C1 segment of cervical spinal cord (tissue), 14 donors: ENCODE measurements at places on chromosomes 3 and 15.

DNA sequence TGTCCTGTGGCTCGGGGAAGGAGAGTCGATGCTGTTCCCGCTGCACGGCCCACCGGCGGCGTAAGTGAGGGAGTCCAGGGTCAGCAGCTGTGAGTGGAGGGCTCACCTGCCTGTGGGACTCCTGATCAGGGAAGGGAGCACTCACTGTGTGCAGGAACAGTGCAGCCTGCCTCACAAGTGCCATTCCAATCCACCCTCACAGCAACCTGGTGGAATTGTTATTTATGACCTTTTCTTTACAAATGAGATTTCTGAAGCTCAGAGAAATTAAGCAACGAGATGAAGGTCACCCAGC is 9.0 kb downstream of the CHRD start:
- no peak for DNase-seq

- DNase-seq, result no peak
Measured at GRCh38 chr15:71921191-71921590, 110.8 kb downstream of the NR2E3 start.

DNA sequence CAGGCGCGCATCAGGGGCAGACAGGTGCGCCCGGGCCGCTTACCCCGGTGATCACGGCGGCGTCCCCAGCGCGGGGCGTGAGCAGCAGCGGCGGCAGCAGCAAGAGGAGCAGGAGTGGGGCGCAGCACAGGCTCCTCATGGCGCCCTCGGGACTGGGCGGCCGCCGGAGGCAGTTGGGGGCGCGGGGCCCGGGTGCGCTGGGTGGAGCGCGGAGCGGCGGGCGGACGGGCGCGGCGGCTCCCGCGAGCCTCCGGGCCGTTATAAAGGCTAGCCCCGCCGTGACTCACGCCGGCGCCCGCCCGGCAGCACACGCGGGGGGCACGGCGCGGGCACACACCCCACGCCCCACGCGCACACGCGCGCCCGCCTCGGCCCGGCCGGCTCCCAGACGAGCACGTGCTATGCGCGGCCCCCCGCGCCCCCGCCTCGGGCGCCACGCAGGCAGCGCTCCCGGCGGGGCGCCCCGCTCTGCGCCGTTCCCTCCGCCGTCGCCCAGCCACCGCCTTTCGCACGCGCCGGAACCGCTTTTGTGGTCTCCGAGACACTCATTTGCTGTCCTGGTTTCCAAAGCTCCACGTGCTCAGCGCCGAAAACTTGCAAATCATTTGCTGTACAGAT is at the start of gene PROK2:
Gene PROK2 (minus strand): TSS at position 235 of the 618 bp plus-strand sequence. CDS start 96 bp downstream, at position 139.
- DNase-seq, result no peak

DNA sequence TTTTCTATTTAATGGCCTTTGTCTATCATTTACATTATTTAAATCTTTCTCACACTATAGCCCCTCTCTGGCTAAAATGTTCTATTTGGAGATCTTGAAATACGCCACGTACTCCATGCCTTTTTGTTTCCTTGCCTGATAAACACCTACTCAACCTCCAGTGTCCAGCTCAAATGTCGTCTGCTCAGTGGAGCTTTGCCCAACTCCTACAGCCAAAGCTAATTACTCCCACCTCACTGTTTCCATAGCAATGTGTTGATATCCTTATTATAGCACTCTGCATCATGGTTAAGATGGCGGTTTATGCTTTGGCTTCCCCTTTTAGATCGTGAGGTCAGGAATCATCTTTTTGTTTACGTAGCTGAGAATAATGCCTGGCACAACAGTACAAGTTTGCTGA is 55.9 kb downstream of the NGLY1 start:
- no peak for DNase-seq

DNA sequence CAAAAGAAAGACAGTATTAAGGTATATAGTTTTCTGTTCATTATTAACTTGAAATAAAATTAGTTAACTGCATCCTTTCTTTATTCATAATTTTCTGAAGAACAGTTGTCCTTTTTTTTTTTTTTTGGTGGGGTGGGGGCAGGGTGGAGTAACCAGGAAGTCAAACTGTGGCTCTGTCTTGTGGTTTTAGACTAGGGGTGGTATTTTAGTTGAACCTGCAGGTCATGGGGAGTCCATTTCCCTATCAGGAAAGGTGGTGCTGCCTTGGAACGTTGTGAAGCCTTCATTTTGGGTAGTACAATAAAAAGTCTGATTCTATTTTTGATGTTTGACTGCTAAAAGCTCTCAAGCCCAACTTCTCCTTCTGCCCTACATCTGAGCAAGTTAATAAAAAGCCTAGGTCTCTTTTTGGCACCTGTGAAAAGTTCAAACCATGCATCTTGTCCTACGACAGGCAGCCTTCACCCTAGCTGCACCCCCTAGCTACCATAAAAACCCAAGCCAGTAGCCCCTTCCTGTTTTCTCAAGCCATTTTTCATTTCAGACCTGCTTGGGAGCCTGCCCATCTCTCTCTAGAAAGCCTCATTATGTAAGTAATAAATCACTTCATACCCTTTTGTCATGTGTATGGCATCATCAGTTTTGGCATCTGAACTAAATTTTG is 31.2 kb upstream of the RIOX2 start:
- DNase-seq, result no peak

DNA sequence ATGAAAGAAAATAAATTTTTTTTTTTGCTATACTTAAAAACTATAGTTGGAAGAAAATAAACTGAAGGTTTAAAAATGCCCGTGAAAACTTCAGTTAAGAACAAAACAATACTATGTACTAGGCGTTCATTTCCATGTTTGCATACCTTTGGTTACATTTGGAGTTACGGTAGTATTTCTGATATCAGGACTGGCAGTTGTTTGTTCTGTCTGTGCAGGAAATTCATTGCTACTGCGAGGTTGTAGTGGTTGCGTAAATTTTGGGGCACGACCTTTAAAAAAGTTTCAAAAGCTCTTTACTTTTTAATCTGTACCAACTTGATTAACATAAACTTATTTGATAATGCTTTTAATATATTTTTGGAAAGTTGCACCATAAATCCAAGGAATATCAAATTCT is 47.9 kb downstream of the ST3GAL6 start:
- DNase-seq, result no peak

- DNase-seq, result no peak
Measured at GRCh38 chr15:64519897-64520296, 59.5 kb downstream of the ZNF609 start.

DNA sequence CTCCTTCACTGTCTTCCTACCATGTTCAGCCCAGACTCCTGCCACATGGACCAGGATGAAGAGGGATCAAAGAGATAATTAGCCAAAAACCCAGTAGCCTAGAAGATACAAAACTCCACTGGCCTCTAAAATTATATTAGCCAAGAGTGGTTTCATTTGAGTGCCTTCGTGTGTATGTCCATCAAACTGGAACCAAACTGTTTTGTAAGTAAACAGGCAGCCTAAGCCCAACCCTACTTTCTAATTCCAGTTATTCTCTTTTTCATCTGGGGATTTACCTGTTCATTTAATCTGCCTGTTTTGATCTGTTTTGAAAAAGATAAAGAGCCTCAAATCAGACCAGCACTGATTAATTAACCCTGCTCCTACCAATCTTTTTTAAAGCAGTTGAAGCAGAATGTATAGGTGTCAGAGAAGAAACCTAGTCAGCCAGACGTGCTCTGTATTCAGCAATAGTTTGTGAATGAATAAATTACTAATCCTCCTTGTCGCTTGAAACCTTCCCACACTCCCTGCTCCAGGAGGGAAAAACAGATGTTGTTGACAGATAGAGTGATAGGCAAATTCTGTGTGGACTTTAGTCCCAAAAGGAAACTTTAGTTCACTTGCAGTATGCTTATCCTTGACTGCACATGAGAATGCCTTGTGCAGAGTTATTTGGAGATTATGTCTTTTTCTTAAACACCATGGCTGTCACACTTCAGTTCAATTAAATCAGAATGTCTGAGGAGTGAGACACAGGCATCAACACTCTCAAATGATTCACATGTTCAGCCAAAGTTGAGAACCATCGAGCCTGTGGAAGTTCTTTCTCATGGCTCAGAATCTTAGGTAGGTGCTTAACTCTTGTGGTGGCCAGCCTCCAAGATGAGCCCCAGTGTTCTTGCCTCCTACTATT is 55.5 kb upstream of the ZBED2 start:
- DNase-seq, result no peak

GRCh38 chr3:243356-243725 is 46.8 kb downstream of the CHL1 start:
- DNase-seq, result no peak
